Kidney epithelial cell (primary cell): ENCODE measurements at places on chromosomes 7 and 10. TPM values are rescaled to one million over a fixed set of nuclear protein-coding genes. Genes with fewer than 3 reads are reported as not detected.

ADRA2A gene
- not detected in 2 replicates for total RNA-seq

GRCh38 chr7:155418304-155418703 lies 39.6 kb upstream of the EN2 start:
- DNase-seq, result no peak

GRCh38 chr10:62738916-62739315 lies 65.6 kb upstream of the ADO start:
- no peak for DNase-seq

DNA sequence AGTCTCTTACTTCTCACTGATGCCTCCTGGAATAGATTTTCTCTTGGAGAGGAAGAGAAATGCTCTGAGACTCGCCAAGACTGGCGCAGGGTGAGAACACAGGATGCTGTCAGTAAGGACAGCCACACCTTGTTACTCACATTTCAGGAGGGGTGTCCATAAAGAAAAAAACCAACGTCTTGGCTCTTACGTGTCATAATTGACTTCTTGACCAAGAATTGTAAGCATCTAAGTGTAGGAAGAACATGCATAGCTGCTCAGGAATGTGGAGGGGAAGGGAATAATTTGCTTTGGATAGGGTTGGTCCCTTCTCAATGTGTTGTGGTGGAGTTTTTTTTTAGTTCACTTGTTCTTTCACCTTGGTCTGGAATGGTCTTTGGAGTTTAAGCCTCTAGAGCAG lies 43.8 kb upstream of the ZNF438 start:
- DNase-seq, result peak; percentile 76
